CD14-positive monocyte (primary cell): ENCODE measurements at places on chromosomes 2 and 18.

- DNase-seq = no peak
Observed at GRCh38 chr18:2814928-2815327, 31.9 kb upstream of the EMILIN2 start.

DNA sequence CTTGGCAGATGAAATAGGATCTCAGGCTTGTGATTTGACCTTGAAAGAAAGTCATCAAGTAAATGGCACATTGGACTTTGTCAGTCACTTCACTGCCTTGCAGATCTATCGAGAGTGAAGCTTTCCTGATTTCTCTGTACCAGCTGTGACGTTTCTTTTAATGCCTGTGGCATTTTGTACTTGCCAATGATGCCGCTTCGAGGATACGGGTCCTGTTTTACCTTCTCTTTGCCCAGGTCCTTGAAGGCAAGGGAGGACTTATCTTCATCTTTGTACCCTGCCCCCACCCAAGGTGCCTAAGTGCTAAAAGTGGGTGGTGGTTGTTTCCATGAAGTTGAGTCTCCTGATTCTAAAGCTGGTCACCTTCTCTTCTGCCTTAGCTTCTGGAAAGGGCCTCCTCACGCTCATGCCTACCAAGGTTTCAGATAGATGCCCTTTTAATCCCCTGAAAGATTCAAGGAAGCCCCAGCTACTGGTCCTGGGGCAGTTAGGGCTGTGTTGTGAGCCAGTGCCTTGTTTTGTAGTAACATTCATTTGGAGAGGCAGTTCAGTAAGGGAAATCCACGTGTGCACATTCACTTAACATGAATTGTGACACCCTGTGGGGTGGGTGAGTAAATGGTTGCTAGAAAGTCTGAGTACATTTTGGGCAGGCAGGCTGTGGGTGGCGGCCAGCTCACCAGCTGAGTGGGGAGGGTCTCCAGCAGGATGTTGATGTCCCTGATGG, 6.1 kb downstream of the LBH start:
- DNase-seq = no peak

DNA sequence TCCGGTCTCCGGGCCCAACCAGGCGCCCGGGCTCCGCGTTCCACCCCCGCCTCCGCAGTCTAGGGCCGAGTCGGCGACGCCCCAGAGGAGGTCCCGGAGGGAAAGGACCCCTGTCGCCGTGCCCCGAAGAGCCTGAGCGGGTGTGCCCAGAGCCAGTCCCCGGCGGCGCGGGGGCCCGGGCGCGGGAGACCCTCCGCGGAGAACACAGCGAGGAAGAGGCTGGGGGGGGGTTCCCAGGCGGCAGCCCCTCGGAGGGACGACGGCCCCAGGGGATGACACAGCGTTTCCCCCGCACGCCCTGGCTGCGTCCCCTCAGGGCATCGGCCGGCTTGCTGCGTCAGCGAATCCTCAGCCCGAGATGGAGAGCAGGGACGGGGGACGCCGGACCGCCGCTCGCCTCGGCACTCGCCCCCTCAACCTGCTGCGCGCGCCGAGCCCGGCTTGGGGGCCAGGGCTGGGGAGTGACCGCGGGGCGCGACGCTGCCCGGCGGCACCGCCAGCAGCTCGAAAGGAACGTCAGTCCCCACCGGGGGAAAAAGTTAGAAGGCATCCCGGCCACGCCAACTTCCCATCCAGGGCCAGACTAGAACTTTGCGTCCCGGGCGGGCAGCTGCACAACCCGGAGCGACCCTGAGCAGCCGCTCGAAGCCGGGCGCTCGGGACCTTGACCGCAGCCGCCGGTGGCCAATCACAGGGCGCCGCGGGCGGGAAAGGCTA, 711 bp downstream of the SFXN5 start:
- DNase-seq = no peak

- DNase-seq = no peak
Observed at GRCh38 chr2:71720283-71720560, 266.9 kb downstream of the DYSF start.

GRCh38 chr2:238418196-238418998, 8.3 kb upstream of the ASB1 start:
- DNase-seq = no peak

- no peak for DNase-seq
Observed at GRCh38 chr2:128449226-128450061, 130.8 kb upstream of the HS6ST1 start.

- no peak for DNase-seq
Observed at GRCh38 chr2:17644997-17645720, 104.7 kb downstream of the VSNL1 start.
